ENCODE measurements at places on chromosomes 7 and 10. TPM values are rescaled to one million over a fixed set of nuclear protein-coding genes. Genes with fewer than 3 reads are reported as not detected.

- DNase-seq = no peak
Measured at GRCh38 chr7:151137791-151138152, 29.7 kb downstream of the GBX1 start.

GRCh38 chr10:77618117-77618516 lies 19.5 kb downstream of the KCNMA1 start:
- no peak for DNase-seq

Gene WIPF3
- not detected for total RNA-seq

DNA sequence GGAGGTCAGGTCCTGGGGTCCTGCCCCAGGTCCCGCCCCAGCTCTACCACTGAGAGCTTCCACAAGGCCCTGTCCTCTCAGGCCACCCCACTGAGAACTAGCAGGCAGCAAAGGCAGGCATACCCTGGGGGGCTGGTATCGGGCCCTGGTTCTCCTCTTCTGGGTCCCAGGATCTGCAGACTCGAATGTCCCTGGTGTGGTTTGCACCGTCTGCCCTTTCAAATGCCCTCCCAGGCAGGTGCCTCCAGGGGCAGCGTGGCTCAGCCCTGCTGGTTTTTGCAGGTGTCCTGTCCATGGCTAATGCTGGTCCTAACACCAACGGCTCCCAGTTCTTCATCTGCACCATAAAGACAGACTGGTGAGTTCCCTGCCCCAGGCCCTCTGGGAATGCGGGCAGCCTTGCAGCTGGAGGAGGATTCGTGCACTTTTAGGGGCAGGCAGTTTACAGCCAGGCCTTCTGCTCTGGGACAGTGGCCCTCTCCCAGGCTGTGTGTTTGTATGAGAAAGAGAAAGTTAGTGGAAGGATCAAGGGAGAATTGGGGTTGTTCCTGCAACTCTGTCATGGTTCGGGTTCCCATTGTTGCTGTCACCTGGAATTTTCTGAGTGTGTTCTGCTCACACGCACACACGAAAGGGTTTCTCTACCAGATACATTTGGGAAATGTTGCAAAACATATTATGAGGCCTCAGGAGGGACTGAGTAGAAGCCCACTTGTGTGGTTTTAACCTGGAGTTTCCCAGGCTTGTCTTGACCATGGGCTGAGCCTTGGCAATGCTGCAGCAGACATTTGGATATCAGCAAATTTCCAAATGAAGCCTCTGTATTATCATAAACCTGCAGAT lies 5.0 kb downstream of the PPIF start:
- no peak for DNase-seq

Gene ANKRD1
- not detected for total RNA-seq

- DNase-seq = no peak
Measured at GRCh38 chr10:117450940-117451339, 75.7 kb upstream of the PDZD8 start.

DNA sequence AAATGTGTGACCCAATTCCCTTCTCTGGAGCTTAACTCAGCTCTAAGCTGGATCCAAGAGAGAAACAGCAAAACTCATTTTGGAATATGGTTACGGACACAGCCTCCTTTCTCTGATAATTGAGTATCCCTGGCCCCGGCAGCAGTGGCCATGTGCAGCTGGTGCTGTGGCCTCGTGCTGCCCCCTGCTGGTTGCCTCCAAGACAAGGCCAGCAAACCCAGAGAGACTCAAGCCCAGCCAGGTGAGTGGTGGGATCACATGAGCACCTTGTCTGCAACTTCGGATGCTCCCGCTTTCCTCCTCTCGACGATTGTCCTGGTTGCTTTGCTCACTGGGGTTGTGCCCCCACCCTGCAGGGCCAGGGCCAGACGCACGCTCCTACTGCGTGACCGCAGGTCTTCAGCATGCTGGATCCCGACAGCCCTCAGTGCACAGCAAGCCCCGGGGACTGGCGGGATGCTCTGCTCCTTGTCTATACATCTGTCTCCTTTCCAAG lies 19.4 kb downstream of the SFTPD start:
- peak; percentile 64 for DNase-seq

- no peak for DNase-seq
Measured at GRCh38 chr10:46001187-46001756, 29.0 kb downstream of the TIMM23 start.

DNA sequence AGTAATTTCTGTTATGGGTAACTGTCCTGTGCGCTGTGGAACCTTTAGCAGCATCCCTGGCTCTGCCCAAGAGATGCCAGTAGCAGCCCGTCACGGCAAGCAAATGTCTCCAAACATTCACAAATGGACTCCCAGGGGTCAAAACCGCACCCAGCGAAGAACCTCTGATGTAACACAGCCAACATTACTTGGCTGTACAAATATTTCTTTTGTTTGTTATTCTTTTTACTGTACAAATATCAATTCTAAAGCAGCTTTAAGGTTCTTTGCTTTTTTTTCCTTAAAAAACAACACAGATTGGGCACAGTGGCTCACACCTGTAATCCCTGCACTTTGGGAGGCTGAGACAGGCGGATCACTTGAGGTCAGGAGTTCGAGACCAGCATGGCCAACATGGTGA lies 182.5 kb downstream of the KMT2E start:
- no peak for DNase-seq

Gene CALML3
- not detected for total RNA-seq

DNA sequence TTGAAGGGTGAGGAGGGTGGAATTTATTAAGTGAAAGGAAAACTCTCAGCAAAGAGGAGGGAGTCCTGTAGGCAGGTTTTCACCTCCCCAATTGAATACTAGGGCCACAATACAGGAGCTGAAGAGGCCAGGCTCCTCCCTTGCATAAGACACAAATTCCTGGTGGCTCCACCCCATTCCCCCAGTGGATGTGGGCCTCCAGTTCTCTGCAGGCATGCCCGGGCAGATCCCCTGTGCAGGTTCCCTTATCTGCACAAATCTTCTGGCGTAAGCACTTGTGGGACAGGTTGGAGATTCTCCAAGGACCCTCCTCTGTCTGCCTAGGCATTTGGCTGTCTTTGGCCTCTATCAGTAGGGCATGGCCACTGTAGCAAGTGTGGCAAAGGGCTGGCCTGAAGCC lies 847.1 kb upstream of the MBL2 start:
- no peak for DNase-seq

Gene CCDC172
- total RNA-seq = not detected

Gene CALD1
- 2.3 TPM for total RNA-seq

Gene SEMA3C
- not detected for total RNA-seq

Gene GRID2IP
- 0.12 TPM for total RNA-seq

Gene INHBA
- total RNA-seq = 2.5 TPM

GRCh38 chr10:65628493-65629139 lies 1297.2 kb upstream of the LRRTM3 start:
- no peak for DNase-seq

- no peak for DNase-seq
Measured at GRCh38 chr10:92970301-92971070, 90.1 kb upstream of the CYP26C1 start.

Data from activated T-helper 1 cell treated with anti-CD3 and anti-CD28 coated beads, Interleukin-12 subunit alpha, Interleukin-12 subunit beta, Interleukin-2, Interleukin-4 antibody, amounts not matched to agents 30 ng/mL and 10 ng/mL and 1 ng/mL, durations not matched to agents 14 hours and 24 hours and 36 hours (primary cell).